ENCODE measurements at places on chromosomes 4 and X.

- peak; percentile 3 for DNase-seq
Measured at GRCh38 chrX:31057691-31058090, 14.2 kb downstream of the FTHL17 start.

GRCh38 chr4:79575709-79576428 lies 167.8 kb upstream of the GK2 start:
- no peak for DNase-seq

DNA sequence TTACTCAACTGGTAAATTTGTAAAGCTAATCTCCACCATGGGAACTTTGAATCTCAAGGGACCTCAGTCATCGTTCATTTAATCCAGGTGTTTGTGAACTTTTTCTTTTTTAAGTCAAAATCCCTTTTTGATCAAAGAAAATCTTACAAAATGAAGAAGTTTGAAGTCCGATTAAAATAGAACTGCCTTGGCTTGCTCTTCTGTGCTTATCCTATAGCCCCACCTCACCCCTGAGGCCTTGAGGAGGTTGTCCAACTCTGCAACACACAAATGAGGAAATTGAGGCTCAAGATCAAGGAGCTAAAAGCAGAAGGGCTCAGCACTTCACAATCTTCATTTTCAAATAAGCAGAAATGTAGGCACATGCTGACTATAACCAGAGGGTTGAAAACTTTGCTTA lies 240.3 kb upstream of the SFRP2 start:
- no peak for DNase-seq

DNA sequence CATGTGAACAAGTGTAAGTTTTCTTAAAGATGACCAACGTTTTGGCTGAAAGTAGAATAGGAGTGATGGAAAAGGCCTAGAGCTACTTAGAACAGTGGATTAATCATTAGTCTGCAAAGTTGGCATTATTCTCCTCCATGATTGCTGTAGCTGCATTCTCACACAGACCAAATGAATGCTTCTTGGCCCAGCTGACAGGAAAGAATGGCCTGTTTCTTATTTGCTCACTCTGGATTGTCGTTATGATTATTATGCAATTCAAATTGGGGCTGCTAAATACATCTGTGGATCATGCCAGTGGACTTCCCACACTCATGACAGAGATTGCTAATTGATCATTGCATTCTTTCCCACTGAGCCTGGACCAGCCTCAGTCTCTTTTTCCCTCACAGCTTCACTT lies 285.0 kb downstream of the STIM2 start:
- no peak for DNase-seq

GRCh38 chr4:101864660-101865059 lies 74.1 kb downstream of the BANK1 start:
- no peak for DNase-seq

DNA sequence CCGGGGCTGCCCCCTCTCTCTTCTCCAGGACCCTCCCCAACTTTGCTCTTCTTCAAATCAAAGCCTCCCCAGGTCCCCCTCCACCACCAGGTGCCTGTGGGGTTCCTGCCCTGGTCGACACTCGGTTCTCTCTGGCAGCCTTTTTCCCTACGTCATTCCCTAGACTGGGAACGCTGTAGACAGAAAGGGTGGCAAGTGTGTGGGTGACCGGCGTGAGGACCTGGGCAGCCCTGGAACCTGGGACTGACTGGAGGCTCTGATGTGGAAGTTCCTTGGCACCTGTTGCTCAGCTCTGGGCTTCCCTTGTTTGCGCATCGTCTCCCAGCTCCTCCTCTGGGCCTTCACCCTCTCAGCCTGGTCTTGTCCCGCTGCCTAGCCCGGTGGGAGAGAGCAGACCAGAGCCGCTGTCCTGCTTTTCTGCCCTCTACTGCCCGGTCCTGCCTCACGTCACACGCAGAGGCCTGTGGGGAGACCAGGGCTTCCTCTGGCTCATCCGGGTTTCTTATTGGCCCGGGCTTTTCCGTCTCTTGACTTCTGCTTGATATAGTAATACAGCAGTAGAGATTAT lies 1.3 kb downstream of the TACC3 start:
- DNase-seq, result peak; percentile 53

DNA sequence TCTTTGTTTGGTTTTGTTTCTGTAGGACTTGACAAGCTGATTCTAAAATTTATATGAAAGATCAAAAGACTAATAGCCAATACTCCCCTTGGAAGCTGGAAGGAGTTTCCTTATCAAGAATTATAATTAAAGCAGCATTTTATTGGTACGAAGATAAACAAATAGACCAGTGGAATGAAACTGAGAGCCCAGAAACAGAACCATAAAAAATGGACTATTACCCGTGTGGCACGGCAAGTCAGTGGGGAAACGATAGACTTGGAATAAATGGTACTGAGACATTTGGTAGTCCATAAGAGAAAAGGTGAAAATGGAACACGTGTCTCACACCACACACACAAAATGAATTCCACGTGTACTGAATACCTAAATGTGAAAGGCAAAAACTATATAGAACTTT lies 42.4 kb upstream of the CEP135 start:
- DNase-seq, result no peak

- DNase-seq, result no peak
Measured at GRCh38 chrX:12753366-12753765, 37.8 kb upstream of the PRPS2 start.

All from suppressor macrophage treated with lipopolysaccharide for 4 hours (primary cell).